Type B pancreatic cell (in vitro differentiated cells): ENCODE measurements at places on chromosomes 2 and 18. TPM values are rescaled to one million over a fixed set of nuclear protein-coding genes. Genes with fewer than 3 reads are reported as not detected.

The ATOH8 gene
- total RNA-seq: 1.8 and 13.7 TPM in 2 replicates

- H3K27me3 ChIP-seq: no peaks in the 10 kb centered on the region
- no peak overlapping the region for H3K4me3 ChIP-seq
- no peak for DNase-seq
- no peaks in the 10 kb centered on the region for H3K4me1 ChIP-seq
- H3K27ac ChIP-seq: no peak overlapping the region
- no peaks in the 10 kb centered on the region for H3K36me3 ChIP-seq
Observed at GRCh38 chr2:225326969-225327368, 72.5 kb upstream of the NYAP2 start.

GRCh38 chr2:94993176-94994062, 32.1 kb upstream of the MAL start:
- H3K4me3 ChIP-seq: no peak overlapping the region
- no peaks in the 10 kb centered on the region for H3K36me3 ChIP-seq
- no peak for DNase-seq
- H3K4me1 ChIP-seq: peaks cover 33% of the 10 kb centered on the region
- no peak overlapping the region for H3K27ac ChIP-seq

DNA sequence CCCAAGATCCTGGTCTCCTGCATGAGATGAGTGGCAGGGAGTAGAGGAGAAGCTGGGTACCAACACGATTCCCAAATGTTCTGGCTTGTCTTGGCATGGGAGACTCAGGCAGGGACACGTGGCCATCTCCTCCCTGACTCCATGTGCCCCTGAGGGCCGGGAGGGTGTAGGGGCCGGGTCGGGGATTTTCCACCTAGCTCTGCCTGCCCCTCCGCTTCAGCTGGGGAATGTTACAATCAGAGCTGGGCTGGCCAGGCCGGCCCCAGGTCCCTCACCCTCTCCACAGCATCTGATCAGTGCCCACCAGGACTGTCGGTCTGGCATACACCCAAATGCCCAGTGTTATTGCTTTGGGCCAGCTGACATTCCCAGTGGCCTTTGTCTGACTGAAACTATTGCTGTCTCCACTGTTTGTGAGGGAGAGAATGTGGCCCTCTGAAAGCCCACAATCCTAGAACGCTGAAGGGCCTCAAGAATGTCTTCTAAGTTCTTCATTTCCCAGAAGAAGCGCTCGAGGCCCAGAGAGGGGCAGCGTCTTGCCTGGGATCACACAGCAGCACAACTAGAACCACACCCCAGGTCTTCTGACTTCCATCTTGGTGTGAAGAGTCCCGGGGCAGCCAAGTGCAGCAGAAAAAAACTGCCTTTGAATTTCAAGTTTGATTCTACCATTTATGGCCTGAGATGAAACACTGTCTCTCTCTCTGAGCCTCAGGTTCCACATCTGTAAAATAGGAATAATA, 23.2 kb downstream of the KCNK3 start:
- H3K27me3 ChIP-seq: no peaks in the 10 kb centered on the region
- H3K4me1 ChIP-seq: peaks cover 21% of the 10 kb centered on the region
- H3K27ac ChIP-seq: no peak overlapping the region
- DNase-seq: no peak

The GKN1 gene
- 0.36 and 1.7 TPM in 2 replicates for total RNA-seq

The UGT1A10 gene
- not detected in 2 replicates for total RNA-seq

The NYAP2 gene
- 0.46 and 1.00 TPM in 2 replicates for total RNA-seq

DNA sequence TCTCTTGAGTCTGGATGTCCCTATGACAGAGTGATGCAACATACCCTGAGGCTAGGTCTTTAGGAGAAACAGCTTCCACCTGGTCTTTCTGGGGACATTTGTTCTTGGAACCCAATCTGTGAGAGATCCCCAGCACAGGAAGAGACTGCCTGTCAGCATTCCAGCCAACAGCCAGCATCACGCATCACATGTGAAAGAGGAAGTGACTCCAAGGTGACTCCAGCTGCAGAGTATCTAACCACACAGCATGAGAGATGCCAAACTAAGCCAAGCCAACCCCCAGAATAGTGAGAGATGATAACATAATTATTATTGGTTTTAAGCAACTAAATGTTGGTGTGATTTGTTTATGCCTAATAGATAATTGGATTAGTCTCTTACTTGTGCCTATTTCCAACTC, 35.7 kb downstream of the C18orf63 start:
- no peaks in the 10 kb centered on the region for H3K36me3 ChIP-seq
- H3K27ac ChIP-seq: no peak overlapping the region
- H3K27me3 ChIP-seq: peaks cover 14% of the 10 kb centered on the region
- no peaks in the 10 kb centered on the region for H3K4me1 ChIP-seq
- no peak for DNase-seq

The NTSR2 gene
- not detected in 2 replicates for total RNA-seq

The SOWAHC gene
- 15.5 and 25.6 TPM in 2 replicates for total RNA-seq
